HCT116 (cell line): ENCODE measurements at places on chromosomes 3 and 15. TPM values are rescaled to one million over a fixed set of nuclear protein-coding genes. Genes with fewer than 3 reads are reported as not detected.

DNA sequence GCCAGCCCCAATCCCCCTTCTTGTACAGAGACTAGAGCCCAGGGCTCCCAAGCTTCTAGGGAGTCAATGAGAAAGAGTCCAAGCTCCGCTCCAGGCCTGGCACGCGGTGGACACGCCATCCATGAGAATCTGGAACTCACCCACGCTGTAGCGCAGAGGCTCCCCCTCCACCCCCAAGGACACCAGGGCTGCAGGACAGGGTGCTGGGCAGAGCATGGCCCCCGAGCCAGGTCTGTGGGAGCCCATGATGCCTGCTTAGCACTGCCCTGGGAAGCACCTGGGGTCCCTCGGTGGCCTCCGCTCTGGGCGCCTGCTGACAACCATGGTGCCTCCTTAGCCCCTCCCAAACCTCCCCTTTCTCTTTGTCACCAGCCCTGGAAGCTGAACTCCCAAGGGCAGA lies 28.5 kb downstream of the ACSBG1 start:
- no peak for DNase-seq

DNA sequence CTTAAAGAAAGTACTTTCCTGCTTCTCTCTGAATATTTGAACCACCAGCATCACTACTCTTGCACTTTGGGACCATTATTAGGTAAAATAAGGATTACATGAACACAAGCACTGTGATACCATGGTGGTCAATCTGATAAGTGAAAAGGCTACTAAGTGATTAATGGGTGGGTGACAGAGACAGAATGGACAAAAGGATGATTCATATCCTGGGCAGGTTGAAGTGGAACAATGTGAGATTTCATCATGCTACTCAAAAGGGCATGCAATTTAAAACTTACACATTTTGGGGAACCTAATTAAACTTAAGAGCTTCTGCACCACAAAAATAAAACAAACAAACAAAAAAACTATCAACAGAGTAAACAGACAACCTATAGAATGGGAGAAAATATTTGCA lies 172.0 kb upstream of the CD96 start:
- no peak for DNase-seq

- no peak for DNase-seq
These were observed 72.4 kb downstream of the SENP2 start for GRCh38 chr3:185658504-185658912.

- no peak for DNase-seq
These were observed 61.9 kb downstream of the HMG20A start for GRCh38 chr15:77482570-77482969.

DNA sequence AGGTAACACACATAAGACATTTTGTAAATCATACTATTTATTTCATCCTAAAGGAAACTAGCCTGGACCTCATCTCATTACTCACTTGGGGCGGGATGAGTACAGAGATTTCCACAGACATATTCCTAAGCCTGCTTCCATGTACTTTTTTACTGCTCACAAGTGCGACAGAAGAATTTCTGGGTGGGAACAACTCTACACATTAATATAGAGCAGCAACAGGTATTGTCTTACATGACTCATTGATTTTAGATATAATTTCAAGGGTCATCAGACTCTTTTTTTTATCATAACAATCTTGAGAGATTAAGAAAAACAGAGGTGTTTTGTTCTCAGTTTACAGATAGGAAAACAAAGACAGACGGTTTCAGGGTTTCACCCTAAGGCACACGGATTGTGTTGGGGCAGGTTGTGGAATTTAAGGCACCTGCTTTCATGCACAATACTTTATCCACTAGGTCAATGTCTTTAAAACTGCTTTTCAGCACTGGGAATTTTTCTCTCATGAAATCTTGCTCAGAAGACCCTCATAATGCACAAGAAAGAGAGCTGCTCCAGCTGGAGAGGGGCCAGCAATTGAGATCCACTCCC lies 186.7 kb upstream of the CDIN1 start:
- DNase-seq = no peak

DNA sequence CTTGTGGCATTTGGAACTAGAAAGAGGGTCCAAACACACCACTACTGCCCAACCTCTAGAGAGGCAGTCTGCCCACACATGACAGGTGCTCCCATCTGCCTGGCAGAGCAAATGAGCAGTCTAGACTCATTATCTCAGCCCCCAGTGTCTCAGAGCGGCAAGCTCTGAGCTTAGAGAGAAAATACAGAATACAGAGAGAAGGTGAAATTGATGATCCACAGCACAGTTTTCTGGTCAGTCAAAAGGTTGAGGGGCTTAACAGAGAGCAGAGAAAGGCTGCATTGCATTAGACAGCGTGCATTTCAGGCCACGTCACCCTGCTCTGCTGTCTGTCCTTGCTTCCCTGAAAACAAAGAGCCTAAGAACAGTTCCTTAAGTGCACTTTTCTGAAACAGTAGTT lies 135.1 kb downstream of the KCNMB2 start:
- DNase-seq = no peak

- DNase-seq = no peak
These were observed 267.9 kb downstream of the PDCD6IP start for GRCh38 chr3:34066328-34066727.

PEX5L gene
- not detected for total RNA-seq

DNA sequence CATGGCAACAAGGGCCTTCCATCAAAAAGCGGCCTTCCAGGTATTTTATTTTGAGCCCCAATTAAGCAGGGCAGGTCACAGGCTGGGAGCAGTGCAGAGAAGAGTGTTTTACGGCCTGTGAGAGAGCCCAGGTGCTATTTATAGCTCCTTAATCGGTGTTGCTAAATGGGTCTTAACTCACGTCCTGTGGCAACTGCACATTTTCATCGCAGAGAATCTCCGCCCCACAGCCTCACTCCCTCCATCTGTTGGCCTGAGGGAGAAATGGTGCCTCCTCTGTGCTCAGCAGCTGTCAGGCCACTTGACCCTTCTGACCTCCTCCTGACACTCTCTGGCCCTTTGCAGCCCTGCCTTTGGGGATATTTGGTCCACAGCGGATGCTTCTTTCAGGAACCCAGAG lies 58.6 kb downstream of the SPSB4 start:
- DNase-seq = no peak

DNA sequence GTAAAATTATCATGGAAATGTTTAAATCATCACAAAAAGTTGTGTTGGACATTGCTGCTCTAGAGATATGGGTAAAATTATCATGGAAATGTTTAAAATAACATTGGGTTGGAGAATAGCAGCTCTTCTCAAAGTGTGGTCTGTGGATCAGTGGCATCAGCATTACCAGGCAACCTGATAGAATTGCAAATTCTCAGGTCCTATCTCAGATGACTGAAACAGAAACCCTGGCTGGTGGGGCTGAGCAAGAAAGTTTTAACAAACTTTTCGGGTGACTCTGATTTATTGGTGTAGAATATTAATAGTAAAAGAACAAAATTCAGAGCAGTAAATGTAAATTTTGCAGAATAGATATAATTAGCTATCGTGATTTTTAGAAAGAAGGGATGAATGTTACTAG lies 28.9 kb downstream of the NXPE3 start:
- DNase-seq = no peak

GRCh38 chr15:79172032-79172481 lies 81.5 kb upstream of the RASGRF1 start:
- no peak for DNase-seq

BCL2A1 gene
- total RNA-seq = 0.44 TPM

TRIM42 gene
- total RNA-seq = not detected

DNA sequence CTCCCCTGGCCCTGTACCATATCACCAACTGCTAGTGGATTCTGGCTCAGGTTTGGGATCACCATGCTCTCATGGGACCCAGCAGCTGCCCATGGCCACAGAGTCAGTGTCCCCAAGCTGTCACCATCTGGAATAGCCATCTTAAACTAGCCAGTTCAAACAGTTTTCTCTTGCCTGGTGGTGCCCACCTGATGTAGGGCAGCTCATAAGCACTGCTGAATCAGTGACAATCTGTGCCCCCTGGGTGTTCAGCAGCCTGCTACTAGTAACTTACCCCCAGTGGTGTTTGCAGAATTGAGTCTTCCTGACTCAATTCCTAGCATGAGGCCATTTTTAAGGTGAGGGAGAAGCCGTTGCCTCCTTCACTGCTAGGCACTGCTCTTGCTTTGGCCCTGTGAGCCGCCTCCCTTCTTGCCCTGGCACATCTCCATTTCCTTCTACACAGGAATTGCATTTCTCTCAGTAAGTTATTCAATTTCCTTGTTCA lies 7.9 kb downstream of the RPSA start:
- DNase-seq = no peak

DNA sequence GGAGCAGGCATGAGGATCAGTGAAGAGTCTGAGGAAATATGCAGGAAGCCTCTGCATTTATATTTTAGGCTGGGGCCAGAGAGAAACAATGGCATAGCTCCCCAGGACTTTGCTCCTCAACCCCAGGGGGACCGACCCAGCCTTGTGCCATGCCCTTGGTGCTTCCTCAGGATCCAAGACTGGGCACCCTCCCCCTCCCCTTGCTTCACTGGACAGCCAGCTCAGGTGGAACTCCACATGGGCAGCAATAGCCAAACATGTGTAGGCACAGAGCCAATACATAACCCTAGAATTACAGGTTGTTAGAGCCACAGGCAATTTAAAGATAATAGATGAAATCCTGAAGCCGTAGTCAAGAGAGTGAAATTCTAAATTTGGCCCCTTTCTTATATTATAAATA lies 73.0 kb upstream of the ETV5 start:
- no peak for DNase-seq

- DNase-seq = no peak
These were observed 2.5 kb downstream of the APPL1 start for GRCh38 chr3:57230006-57230405.

DNA sequence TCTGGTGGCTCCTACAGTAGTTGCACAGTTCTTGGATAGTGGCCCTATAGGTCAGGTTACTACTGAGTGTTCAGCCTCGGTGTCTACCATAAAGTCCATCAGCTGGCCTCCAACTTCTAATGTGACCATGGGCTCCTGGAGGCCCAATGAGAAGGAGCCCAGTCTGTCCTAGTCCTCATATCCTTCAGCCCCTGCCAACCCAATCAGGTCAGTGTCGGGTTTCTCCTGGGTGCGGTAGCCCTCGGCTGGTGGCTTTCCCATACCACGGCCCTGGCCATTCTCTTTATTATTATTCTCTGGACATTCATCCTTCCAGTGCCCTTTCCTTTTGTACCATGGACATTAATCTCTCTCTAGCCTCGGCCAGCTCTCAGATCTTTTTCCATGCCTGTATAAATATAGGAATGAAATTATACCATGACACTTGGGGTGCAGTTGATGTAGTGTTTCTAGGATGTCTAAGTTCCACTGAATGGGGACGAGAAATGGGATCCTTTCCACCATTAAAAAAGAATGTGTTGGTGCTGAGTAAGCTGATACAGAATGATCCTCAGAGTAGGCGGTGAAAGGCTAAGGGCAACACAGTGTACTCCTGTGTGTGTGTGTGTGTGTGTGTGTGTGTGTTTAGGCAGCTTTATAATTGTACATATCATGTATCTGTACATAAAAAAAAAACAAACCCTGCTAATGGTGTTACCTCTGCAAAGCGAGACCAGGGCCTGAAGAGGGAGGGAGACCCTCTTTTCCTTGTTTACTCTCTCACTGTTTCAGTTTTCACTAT lies 19.3 kb upstream of the NOX5 start:
- no peak for DNase-seq

- no peak for DNase-seq
These were observed 32.4 kb downstream of the CMTM7 start for GRCh38 chr3:32423956-32424557.

C3orf70 gene
- total RNA-seq = not detected

VILL gene
- 1.2 TPM for total RNA-seq

- DNase-seq = no peak
These were observed 5.5 kb upstream of the ARID3B start for GRCh38 chr15:74535388-74536084.

DNA sequence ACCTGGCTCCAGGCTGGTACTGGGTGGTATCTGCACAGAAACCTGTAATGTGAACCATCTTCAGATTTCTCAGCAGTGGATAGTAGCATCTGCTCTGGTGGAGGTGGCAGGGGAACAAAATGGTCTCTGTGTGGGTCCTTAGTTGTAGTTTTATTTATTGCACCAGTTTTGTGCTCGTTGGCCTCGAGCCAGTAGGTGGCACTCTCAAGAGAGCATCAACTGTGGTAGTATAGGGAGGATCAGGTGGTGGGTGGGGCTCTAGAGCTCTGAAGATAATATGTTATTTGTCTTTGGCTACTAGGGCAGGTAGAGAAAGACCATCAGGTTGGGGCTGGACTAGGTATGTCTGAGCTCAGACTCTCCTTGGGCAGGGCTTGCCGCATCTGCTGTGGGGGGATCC lies 254.0 kb upstream of the GPR149 start:
- DNase-seq = peak; percentile 16

DNA sequence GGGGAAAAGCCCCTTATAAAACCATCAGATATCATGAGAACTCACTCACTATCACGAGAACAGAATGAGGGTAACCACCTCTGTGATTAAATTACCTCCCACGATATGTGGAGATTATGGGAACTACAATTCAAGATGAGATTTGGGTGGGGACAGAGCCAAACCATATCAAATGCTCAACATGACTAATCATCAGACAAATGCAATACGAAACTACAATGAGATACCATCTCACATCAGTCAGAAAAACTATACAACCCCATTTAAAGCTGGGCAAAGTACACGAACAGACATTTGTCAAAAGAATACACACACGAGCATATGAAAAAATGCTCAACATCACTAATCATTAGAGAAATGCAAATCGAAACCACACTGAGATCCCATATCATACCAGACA lies 67.7 kb downstream of the SCAPER start:
- DNase-seq = no peak

SLC12A1 gene
- total RNA-seq = not detected

DNA sequence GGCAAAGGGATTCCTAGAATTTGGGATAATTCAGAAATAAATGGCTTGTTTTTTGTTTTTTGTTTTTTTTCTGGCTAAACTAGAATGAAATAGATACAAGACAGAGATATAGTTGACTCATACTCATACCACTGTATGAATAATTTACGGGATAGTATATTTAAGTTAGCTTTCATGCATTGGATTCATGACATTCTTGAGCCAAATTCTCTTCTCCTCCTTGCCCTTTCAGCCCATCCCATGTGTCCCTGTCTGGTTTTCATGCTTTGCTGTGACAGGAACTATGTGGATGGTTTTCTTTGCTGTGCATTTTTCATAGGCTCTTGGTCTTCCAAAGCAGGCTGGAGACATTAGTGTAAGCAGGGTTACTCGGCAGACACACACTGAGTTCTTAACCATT lies 66.6 kb upstream of the UMPS start:
- DNase-seq = no peak

GRCh38 chr3:50118237-50118636 lies 29.5 kb downstream of the RBM5 start:
- DNase-seq = no peak

GRCh38 chr3:197545101-197545500 lies 10.7 kb downstream of the BDH1 start:
- DNase-seq = no peak

ALDH1A2 gene
- 1.7 TPM for total RNA-seq

- DNase-seq = no peak
These were observed 16.6 kb upstream of the EXOG start for GRCh38 chr3:38479431-38480092.

SERPINI2 gene
- 0.27 TPM for total RNA-seq

GRCh38 chr3:183161552-183162336 lies 790 bp downstream of the LAMP3 start:
- no peak for DNase-seq

- no peak for DNase-seq
These were observed 226.4 kb downstream of the SCAPER start for GRCh38 chr15:76678766-76679165.
